ENCODE measurements at places on chromosomes 5 and 9. TPM values are rescaled to one million over a fixed set of nuclear protein-coding genes. Genes with fewer than 3 reads are reported as not detected.

DNA sequence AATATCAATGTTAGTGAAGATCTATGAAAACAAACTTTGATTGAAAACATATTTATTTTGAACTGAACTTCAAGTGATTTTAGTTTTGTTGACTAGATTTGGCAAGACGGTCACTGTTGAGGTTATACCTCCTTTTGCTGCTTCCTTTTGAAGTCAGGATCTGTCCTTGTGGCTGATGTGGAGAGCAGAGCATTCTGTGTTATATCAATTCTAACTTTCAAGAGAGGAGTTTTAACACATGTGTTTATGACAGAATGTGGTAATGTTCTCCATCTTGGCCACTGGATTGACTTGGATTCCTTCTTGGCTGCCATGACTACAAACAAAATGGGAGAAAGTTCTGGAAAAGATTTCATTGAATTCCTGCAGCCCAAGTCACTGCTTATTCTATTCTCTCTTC, 104.0 kb upstream of the ACTBL2 start:
- DNase-seq = no peak

The RANBP3L gene
- 4.9 TPM for total RNA-seq

GRCh38 chr9:126959336-126959735, 44.8 kb downstream of the RALGPS1 start:
- no peak for DNase-seq

DNA sequence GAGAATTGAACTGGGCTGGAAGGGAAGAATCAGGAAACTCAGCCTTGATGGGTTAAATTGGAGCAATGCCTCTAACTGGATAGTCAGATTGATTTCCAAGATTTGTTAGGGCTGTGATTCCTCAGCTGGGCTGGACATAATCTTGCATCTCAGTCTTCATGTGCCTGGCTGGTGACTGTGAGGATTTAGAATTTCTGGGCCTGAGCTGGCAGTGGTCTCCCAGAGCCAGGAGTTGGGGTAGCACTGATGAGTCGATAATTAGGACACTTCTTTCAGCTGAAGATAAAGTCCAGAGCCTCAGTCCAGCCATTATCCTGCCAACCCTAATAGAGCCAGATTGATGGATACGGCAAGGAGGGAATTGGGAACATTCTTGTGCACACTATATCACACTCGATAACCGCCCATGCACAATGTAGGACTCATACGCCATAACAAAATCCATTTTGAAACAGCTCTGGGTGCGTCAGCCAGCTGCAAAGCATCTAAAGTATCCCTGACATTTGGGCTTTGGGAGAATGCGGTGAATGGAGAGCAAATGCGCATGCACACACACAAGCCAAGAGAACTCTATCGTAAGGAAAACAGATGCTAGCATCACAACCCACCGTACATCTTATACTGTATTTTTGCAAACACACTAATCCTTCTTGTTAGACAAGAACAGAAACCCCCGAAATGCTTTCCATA, 405.1 kb upstream of the KLF4 start:
- no peak for DNase-seq

DNA sequence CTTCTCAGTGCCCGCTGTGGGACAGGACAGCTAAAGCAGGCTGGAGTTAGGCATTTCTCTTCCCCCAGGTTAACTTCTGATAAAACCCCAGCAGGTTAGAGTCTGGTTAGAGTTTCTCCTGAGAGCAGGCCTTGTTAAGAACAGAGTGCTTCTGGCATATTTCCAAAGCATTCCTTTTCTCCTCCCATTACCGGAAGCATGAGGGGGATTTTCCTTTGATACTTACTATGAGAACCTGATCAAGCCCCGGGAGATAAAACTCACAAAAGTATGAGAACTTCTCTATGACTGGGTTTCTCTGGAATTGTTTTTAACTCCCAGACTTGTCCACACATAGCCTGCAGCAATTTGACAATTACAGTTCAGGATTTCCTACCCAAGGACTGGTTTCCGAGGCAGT, 77.4 kb upstream of the MAST4 start:
- DNase-seq = no peak

The CATSPER3 gene
- total RNA-seq = 0.63 TPM

The SLC6A3 gene
- 0.23 TPM for total RNA-seq
